NCI-H748 treated with DMSO at 0.1 percent for 48 hours (cell line): ENCODE measurements at places on chromosomes 4 and X.
A peak's percentile ranks its signal among the peaks of the same experiment; 100 is the strongest.

DNA sequence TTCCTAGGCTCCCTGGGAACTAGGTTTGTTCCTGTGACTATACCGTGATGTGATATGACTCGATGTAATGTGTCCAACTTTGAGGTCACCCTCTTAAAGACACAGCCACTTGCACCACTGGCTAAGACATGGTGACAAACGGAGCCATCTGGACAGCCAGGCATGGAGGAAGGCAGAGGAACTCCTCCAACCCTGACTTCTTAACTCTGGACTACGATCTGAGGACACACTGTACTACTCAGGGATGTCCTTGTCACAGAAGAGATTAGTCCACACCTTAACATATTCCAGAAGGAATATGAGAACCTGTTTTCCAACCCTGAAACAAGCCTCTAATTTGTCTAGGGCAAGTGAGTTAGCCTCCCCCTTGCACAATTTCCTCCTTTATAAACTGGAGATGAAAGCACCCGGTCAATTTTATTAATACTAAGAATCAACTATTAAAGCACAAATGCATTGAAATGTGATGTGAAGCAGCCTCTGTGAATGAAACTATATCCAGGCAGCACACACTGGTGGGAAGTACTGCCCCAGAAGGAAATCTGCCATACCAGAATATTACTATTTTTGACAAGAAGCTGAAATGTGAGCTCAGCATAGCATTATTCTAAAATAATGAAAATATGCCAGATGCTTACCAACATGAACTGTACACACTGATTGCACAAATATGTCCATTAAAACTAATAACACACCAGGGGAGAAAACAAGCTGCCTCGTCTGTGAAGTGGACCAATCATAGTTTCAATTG lies 47.3 kb downstream of the TSPAN5 start:
- DNase-seq = no peak

- no peak for DNase-seq
Measured at GRCh38 chrX:105302246-105302645, 81.8 kb upstream of the TEX13A start.

- no peak for DNase-seq
Measured at GRCh38 chrX:140273921-140274320, 230.9 kb downstream of the SOX3 start.

- no peak for DNase-seq
Measured at GRCh38 chr4:88846206-88846790, 148.7 kb upstream of the NAP1L5 start.

GRCh38 chr4:8765631-8766590 lies 105.7 kb downstream of the HMX1 start:
- no peak for DNase-seq

DNA sequence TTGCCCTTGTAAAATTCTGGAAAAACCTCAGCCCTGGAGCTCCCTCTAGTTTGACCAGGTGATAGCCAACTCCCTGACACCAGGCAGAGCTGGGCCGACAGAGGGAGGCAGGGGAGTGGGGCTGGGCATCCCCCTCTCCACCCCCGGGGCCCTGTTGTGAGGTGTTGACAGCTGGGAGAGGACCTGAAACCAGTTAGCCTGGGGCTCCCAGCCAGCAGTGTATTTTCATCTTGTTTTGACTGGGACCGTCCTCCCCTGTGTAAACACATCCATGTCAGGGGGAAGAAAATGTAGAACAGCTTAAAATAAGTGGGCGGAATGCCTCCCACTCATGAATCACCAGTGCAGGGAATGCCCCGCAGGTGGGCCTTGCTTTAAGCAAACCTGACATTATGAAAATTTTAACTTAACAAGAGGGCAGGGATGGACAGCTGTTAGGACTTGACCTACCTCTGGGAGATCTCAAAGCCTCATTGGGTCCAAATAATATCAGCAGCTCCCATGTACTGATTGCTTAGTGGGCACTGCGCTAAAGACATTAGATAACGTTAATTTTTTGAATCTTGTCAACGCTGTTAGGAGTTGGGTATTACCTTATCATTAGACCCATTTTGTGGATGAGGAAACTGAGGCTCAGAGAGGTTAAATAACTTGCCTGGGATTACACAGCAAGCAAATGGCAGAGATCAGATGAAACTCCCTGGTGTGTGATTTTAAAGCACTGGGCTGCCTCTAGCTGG lies 45.9 kb downstream of the TSC22D3 start:
- DNase-seq = no peak

- DNase-seq = no peak
Measured at GRCh38 chr4:54659749-54660535, 2.2 kb downstream of the KIT start.

DNA sequence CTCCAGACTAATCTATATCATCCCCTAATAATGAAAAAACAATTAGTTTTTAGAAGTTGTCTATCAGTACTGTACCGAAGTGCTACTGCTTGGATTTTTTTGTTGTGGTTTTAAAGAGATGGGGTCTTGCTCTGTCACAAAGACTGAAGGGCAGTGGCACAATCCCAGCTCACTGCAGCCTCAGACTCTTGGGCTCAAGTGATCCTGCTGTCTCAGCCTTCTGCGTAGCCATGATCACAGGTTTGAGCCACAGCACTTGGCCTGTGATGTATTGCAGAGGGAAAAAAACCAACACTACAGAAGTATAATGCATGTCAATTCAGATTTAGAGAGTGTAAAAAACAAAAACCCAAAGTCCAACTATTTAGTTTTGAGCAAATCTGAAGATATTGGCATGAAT lies 875.0 kb downstream of the ADGRL3 start:
- DNase-seq = no peak

- no peak for DNase-seq
Measured at GRCh38 chr4:134632056-134632455, 430.5 kb upstream of the PABPC4L start.

GRCh38 chr4:183961795-183962194 lies 56.7 kb downstream of the STOX2 start:
- peak; percentile 47 for DNase-seq

GRCh38 chrX:6946168-6946567 lies 201.3 kb upstream of the STS start:
- no peak for DNase-seq

DNA sequence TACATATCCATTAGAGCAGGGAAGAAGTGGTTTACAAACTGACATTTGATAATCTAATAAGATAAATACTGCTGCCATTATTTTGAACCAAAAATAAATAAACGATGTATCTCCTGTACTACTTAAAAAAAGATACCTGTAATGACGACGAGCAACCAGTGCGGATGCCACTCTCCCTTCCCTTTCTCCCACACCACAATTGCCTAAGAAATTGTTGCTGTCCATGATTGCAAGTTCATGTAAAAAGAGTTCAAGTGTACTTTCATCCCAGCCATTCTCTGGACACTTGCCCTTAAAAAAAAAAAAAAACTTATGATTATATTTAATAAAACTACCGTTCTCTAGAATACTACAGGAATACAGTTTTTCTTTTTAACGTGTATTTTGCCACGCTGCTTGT lies 1.4 kb downstream of the SEPSECS start:
- DNase-seq = no peak

- DNase-seq = no peak
Measured at GRCh38 chrX:72536542-72536941, 36.1 kb downstream of the HDAC8 start.

GRCh38 chr4:3654036-3654807 lies 112.0 kb upstream of the ADRA2C start:
- no peak for DNase-seq

GRCh38 chr4:7845493-7846128 lies 94.0 kb downstream of the AFAP1 start:
- DNase-seq = no peak

GRCh38 chr4:30929649-30930048 lies 209.5 kb downstream of the PCDH7 start:
- no peak for DNase-seq
